ENCODE measurements at places on chromosomes 6 and 20.

DNA sequence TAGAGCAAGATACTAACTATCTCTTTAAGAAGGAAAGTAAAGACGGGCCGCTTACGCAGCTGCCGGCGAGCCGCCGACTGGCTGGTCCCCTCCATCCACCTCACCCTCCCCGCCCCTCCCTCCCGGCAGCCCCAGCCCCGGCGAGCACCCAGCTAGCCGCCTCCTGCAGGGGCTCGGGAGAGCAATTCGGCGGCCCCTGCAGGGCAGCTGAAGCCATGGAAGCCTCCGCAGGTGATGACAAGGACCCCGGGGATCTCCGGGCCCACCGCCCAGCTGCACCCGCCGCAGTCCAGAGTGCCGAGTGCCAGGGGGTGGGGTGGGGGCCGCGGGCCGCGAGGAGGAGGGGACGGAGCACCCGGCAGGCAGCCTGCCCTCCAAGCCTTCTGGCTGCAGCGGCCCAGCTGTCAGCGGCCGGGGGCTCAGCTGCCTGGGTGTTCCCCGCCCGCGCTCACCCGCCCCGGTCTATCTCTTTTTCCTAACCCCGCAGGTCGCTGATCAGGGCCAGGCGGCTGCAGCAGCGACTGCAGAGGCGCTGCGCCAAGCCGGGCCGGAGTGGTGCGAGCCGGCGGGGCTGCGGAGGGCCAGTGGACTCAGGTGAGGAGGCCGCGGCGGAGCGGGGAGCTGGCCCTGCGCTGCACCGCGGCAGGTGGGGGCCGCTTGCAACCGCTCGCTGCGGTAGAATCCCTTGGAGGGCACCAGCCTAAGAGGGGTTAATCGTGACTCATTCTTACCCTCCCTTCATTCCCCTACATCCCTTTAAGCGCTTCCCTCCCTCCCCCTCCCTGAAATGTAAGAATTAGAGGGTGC lies at the start of gene SNPH:
Gene SNPH (plus strand): TSS at position 128 of the 807 bp plus-strand sequence. CDS start 29,946 bp downstream, outside the sequence.
- DNase-seq, result peak; percentile 62

DNA sequence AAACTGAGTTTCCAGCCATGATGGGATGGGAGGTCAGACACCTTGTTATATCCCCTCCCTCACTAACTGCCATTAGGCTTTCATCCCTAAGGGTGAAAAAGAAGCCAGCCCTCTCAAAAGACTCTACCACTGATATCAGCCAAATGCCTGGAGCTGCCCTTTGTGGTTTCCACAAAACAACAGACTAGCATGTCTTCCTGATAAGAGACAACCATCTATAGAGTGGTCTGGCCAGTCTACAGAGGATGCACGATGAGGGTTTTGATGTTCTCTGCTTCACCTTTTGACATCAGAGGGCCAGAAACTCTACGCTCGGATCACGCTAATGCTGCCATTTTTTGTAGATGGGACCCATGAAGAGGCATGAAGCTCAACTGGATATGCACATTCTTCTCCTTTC lies 61.7 kb upstream of the ARHGAP18 start:
- no peak for DNase-seq

- DNase-seq, result no peak
Measured at GRCh38 chr6:143039548-143039947, 21.1 kb upstream of the AIG1 start.

DNA sequence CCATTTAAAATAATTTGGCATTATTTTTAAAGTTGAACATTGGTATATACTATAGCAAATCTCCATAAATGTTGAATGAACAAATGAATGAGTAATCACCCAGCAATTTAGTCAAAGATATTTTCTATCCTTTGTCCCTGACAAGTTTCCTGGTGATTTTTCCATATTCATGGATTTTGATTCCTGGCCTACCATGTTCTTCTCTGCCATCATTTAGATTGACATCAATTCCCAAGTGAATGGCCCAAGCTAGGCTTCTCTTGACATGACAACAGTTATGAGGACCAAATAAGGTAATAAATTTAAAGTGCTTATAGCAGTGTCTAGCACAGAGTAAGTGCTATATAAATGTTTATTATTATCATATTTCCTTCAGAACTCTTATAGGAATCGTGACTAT lies 120.1 kb upstream of the ADGRF1 start:
- no peak for DNase-seq

DNA sequence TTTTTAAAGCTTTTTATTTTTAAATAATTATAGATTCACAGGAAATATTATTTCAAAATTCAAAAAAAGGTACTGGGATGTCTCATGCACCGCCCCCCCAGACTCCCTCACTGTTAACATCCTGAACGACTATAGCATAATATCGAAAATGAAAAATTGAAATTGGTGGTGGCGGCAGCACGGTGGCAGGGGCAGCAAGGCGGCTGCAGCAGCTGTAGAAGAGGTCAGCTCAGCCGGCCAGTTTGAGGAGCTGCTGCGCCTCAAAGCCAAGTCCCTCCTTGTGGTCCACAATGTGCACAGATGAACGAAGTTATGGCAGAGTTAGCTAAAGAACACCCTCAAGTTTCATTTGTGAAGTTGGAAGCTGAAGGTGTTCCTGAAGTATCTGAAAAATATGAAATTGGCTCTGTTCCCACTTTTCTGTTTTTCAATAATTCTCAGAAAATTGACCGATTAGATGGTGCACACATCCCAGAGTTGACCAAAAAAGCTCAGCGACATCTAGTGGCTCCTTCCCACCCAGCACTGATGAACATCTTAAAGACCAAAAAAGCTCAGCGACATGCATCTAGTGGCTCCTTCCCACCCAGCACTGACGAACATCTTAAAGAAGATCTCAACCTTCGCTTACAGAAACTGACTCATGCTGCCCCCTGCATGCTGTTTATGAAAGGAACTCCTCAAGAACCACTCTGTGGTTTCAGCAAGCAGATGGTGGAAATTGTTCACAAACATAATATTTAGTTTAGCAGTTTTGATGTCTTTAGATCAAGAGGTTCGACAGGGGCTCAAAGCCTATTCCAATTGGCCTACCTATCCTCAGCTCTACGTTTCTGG lies 100.8 kb downstream of the FAM217A start:
- DNase-seq, result peak; percentile 41

GRCh38 chr20:53938739-53939138 lies 131.7 kb downstream of the BCAS1 start:
- no peak for DNase-seq

DNA sequence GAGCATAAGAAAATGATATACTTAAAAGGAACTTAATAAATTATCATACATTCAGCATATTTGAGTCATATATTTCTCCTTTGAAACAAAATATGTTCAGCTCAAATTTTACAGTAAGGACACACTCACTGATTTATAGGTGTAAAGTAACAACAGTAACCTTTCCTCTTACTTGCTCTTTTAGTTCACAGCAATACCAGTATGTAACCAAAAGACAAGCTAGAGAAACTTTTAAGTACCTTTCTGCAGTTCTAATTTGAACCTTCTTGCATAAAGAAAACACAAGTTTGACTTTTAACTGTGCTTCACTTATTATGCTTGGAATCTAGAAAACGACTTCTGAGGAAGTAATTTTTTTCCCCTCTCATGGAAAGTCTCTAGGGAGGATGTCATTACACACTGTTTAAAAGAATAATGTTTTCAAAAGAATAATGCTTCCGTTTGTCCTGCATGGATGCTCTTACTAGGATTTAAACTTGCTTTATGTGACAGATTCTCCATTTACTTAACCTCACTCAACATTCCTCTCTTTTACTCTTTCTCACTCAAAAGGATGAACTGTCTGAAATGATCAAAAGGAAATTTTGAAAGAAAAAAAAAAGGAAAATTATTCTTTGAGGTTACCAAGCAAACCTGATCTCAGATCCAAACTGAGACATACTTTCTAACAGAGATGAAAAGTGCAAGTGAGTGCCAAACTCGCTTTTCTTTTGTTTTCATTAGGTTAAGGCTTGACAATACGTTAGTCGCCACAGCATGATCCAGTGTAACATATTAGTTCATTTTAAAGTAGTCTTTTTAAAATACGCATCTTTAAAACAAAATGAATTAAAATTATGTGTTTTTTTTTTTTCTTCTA lies 22.4 kb upstream of the CALHM6 start:
- no peak for DNase-seq

DNA sequence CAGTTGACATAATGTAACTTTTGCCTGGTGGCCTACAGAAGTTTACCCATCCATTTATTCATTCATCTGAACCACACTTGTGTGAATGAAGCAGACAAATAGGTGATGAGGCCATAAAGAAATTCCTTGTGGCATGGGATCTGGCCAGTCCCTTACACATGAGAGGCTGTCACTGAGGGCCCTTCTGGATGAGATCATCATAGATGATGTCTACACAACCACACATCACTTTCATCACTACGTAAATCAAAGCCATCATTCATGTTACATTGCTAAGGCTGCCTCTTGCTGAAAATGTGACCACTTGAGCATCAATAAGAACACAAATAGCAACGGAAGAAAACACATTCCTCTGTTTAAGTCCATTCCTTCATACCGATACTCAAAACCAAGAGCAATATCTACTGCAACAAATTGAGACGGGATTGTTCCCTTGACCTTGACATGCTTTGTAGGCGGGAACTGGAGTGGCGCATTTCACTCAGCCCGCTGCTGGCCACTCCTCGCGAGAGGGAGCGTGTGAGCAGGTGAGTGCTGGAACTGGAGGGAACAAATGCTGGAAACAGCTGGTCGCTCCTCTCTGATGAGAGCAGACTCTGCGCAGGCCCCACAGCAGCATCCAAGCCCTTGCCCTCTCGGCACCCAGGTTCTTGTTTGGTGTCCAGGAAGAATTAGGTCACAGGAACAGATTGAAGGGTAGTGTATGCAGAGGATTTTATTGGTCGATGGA lies 49.3 kb downstream of the FAM50B start:
- no peak for DNase-seq

- DNase-seq, result peak; percentile 33
Measured at GRCh38 chr6:167153521-167153959, 4.2 kb downstream of the GPR31 start.

DNA sequence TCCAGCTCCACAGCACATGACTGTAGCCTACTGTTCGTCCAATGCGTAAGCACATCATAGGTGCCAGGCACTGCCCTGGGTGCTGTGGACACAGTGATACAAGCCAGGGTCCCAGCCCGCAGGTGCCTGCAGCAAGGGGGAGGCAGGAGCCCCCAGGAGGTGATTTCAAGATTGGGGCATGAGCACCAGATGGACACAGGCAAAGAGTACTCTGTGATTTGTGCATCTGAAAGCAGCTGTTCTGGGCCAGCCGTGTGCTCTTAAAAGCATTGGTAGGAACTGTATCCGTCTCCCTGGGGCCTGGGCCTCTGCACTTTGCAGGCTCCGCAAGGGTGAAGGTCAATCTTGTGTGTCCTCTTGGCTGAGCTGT lies 149.8 kb downstream of the SYCP2 start:
- DNase-seq, result peak; percentile 23

DNA sequence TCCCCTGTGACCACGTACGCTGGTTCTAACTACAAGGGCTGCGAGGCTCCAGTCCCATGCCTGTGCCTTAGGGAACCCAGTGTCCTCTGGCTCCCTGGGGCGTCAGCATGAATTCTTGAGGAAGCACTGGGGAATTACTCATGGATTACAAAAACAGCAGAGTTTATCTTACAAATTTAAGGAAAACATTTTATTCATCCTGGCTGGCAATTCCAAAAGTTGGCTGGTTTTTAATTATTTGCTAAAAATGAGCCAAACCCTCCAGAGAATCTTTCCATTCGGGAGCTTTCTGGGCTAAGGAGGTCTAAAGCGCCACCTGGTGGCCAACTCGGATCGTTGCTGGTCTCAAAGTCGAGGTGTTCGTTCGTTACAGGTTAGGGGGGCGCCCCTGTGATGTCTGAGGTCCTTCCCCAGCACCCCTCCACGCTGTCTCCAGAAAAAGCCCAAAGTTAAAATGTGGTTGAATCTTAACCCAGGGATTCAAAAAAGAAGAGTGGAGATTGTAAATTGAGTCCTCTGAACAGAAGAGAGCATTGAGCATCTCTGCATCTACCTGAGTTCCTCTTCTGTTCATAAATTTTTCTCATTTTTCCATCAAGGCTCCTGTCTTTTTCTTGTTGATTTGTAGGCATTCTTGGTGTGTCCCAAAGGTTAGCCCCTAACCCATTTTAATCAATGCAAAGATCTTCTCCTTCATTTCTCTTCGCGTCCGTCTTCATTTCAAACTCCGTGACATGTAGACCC lies 99.4 kb downstream of the BFSP1 start:
- peak; percentile 70 for DNase-seq

DNA sequence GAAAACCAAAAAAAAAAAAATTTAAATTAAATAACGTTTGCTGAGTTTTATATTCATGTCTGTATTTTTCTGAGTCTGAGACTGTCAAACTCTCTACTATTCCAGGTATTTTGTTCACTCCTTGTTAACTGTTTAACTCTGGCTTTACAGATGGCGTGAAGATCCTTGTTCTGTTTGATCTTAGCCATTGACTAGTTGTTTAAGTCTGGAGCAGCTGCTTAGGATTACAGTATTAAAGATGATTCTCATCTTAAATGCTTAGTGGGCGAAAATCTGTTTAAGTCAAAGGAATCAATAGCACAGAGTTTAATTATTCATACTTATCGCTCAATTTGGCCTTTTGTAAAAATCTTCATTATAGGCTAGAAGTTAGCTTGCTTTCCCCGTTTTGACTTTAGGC lies 2.4 kb downstream of the PHACTR2 start:
- DNase-seq, result no peak

DNA sequence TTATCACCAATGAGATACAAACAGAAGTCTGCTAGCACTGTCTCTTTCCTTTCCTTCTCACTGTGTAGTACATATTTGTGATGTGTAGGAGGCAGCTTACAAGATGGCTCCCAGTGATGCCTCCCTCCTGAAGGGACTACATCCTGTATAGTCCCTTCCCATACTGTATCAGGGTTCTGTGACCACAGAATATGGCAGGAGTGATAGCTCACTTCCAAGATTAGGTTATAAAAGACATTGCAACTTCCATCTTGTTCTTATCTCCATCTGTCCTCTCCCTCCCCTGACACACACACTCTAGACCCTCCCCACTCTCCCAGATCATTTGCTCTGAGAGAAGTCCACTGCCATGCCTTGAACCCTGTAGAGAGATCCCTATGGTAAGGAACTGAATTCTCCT lies 38.0 kb downstream of the SESN1 start:
- no peak for DNase-seq

- no peak for DNase-seq
Measured at GRCh38 chr6:37438930-37439329, 5.9 kb downstream of the CMTR1 start.

DNA sequence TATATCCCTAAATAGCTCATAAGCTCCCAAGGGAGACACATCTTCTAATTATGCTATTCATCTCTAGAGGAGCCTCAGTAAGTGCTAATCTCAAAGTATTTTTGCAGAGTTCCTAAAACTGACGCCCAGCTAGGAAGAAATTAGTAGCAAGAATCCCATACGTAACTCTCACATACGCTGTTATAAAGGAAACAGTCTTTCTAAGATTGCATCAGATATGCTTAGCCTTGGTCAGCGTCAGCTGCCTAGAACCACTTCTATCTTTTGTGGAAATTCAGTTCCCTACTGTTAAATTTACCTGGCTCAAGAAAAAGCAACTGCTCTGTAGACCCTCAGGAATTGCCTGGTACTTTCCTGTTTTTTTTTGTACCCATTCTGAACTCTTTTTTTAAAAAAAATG lies 13.6 kb downstream of the RIPOR2 start:
- no peak for DNase-seq

- DNase-seq, result no peak
Measured at GRCh38 chr20:45105317-45105716, 4.4 kb upstream of the KCNS1 start.

- no peak for DNase-seq
Measured at GRCh38 chr6:125044667-125045066, 82.4 kb downstream of the RNF217 start.

Measured in head of caudate nucleus (tissue), 42 donors.